ENCODE measurements at places on chromosomes 3 and 15. TPM values are rescaled to one million over a fixed set of nuclear protein-coding genes. Genes with fewer than 3 reads are reported as not detected.

- DNase-seq = no peak
Measured at GRCh38 chr15:28079313-28079969, 19.7 kb downstream of the OCA2 start.

The VPS39 gene
- 54.2 TPM for total RNA-seq

- no peak for DNase-seq
Measured at GRCh38 chr3:159881828-159882309, 106.8 kb upstream of the IL12A start.

GRCh38 chr3:132196113-132196512 lies 121.1 kb upstream of the ACP3 start:
- no peak for DNase-seq

GRCh38 chr3:126111566-126112475 lies 27.9 kb upstream of the SLC41A3 start:
- no peak for DNase-seq

The XXYLT1 gene
- total RNA-seq = 23.6 TPM

The NME9 gene
- 1.6 TPM for total RNA-seq
